Left lobe of liver (tissue), 2 donors: ENCODE measurements at places on chromosomes 3 and 15.

DNA sequence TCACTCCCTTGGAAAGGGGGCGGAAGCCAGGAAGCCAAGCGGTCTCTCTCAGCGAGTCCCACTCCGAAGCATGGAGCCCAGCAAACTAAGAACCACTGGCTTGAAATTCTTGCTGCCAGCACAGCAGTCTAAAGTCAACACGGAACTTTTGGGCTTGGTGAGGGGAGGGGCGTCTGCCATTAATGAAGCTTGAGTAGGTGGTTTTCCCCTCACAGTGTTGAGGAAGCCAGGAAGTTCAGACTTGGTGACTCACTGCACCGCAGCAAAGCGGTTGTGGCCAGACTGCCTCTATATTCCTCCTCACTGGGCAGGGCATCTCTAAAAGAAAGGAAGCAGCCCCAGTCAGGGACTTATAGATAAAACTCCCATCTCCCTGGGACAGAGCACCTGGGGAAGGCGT lies 665.4 kb upstream of the CBLB start:
- no peak for DNase-seq

GRCh38 chr3:56413911-56414310 lies 54.4 kb downstream of the ERC2 start:
- no peak for DNase-seq

- no peak for DNase-seq
These were observed 80.8 kb downstream of the OPA1 start for GRCh38 chr3:193673845-193674244.

- DNase-seq = no peak
These were observed 10.3 kb downstream of the RTP1 start for GRCh38 chr3:187207624-187208023.

- peak; percentile 74 for DNase-seq
These were observed 269.2 kb upstream of the CTNNB1 start for GRCh38 chr3:40930131-40930538.

DNA sequence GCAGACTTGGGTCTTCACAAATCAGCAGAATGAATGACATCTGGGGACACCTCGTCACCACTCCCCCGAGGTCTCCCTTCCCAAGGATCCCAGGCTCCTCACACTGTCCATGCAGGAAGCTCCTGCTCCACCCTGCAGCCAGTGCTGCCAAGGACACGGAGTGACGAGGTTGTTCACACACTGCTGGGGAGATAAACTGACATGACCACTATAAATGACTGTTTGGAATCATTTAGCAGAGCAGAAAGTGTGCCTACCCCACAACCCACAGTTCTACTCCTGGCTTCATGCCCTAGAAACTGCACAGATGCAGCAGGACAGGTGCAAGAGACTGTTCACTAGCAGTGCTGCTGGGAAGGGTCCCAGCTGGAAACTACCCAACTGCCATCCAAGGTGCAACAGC lies 19.7 kb upstream of the PRSS50 start:
- DNase-seq = no peak

- no peak for DNase-seq
These were observed 361.0 kb downstream of the SHQ1 start for GRCh38 chr3:72487078-72487765.

GRCh38 chr3:183626877-183627594 lies 8.4 kb upstream of the KLHL24 start:
- peak; percentile 68 for DNase-seq

GRCh38 chr3:13686367-13687160 lies 137.6 kb downstream of the FBLN2 start:
- no peak for DNase-seq

DNA sequence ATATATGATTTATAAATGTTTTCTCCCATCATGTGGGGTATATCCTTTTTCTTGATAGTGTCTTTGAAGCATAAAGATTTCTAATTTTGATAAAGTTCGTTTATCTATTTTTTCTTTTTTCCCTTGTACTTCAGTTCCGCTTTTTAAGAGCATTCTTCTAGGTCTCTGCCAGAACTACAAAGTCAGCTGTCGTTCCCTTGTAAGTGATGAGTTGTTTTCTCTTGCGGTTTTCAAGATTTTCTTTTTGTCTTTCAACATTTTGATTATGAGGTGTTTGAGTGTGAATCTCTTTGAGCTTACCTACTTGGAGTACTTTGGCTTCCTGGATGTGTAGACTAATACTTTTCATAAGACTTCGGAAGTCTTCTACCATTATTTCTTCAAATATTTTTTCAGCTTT lies 9.3 kb upstream of the PRICKLE2 start:
- DNase-seq = no peak

GRCh38 chr3:140294058-140294457 lies 359.1 kb downstream of the CLSTN2 start:
- DNase-seq = no peak

DNA sequence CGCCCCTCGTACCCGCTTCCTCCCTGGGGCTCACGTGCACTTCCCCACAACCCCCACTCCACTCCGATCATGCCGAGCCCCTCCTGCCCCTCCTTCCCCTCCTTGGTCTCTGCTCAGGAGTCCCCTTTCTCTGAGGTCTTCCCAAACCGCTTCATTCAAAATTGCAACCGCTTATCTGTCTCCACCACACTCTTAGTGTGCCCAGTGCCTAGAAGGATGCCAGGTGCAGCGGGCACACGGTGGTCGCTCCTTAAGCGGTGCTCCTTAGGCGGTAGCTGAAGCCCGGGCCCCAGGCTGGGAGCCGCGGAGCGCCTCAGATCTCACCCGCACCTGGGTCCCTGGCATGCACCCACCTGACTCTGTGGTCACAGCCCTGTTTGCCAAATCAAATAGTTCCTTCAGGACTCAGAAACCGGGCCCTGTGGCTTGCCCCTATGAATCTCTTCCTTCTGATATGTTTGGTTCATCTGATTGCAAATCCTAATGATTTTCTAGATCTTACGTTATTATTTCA lies 524.5 kb downstream of the OCA2 start:
- DNase-seq = no peak

DNA sequence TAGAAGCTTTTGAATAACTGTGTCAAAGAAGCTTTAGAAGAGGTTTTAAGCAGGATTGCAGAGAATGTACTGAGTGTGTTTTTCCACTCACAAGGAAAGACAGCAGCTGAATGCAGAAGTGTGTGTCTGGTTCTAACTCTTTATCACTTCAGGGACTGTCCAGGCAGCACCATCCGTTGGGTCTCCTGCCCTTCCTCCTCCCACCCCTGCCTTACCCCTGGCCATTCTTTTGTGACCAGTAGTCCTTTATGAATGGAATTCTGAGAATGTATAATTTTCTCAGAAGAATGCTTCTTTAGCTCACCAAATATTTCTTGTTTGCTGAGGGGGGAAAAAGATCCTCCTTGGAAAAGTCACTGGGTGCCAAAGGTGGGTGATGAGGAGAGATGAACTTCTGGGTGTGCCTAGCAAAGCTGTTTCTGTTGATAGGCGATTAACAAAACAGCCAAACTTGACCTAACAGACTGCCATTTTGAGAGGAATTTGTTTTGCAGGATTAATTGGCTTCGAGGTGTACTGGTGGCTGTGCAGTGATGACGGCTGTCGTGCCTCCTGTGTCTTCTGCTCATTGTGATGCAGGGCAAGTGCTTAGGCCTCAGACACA lies 70.9 kb downstream of the IGF1R start:
- no peak for DNase-seq

DNA sequence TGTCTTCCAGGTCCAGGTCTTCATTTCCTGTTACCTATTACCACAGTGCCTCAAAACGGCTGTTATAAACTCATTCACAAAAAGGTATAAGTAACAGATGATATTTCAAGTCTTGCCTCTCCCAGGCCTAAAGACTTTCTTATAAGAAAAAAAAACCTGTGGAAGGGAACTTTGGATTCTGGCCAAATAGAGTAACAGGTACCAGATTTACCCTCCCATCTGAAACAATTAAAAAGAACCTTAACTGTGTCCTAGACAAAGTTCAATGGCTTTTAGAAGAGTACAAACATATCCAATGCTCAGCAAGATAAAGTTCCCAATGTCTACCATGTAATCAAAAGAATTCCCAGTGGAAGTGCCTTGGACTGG lies 22.6 kb downstream of the BHLHE40 start:
- no peak for DNase-seq

DNA sequence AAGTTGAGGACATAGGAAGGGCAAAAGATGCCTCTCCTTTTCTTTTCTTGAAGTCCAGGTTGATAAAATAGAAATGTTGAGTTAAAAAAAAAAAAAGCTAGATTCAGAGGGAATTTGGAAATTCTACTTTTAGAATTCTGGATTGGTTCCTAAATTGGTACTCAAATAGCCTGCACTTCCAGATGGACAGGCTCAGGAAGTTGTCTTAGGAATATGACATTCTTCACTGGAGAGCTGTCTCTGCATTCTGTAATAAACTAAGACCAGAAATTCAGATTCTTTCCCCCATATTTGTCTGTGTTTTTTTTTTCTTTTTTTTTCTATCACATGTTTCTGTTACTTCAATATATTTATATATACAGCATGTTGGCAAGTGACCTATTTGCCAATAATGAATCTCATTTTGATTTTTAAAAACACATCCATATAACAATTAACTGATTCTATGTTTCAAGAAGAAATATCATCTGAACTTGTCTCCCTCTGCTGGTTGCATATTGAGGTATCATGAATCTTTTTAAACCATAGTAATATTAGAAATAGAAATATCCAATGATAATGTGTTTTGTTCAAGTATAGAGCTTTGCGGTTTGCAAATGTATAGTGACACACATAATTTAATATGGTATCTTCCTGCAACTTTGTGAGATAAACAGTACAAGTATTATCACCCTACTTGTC lies 8.5 kb upstream of the LSAMP start:
- DNase-seq = no peak

GRCh38 chr15:80423215-80423614 lies 19.0 kb downstream of the ARNT2 start:
- DNase-seq = no peak

DNA sequence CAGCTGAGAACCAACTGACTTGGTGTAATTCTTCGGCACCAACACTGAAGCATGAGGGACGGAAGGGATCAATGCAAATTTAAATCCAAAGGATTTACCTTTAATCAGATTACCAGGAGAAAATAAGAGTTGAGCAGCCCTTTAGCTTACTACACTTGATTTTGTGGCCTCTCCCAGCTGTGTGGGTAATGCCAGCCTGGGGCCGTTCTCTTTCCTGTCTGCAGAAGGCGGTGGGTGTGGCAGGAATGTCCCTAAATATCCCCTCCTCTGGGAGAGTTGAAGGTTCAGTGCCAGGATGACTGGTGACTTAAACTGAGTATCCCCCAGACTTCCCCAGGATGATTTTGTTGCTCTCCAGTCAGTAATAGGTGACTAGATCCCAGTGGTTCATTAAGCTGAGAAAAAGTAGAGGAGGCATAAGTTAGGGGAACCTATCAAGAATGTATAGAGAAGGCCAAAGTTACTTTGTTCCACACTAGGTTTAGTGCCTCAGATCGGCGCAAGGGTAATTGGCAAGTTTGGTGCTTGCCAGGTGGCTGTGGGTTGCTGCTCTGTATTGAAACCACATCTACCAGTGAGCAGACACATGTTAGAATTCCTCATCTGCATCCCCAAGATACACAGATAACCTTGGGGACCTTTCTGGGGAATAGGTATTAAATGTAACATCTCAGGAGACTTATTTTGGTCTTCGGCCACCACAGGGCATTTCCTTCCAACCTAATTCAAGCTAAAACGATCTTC lies 23.1 kb downstream of the MAPKBP1 start:
- DNase-seq = no peak

- DNase-seq = no peak
These were observed 57.5 kb upstream of the SIN3A start for GRCh38 chr15:75508840-75509532.

DNA sequence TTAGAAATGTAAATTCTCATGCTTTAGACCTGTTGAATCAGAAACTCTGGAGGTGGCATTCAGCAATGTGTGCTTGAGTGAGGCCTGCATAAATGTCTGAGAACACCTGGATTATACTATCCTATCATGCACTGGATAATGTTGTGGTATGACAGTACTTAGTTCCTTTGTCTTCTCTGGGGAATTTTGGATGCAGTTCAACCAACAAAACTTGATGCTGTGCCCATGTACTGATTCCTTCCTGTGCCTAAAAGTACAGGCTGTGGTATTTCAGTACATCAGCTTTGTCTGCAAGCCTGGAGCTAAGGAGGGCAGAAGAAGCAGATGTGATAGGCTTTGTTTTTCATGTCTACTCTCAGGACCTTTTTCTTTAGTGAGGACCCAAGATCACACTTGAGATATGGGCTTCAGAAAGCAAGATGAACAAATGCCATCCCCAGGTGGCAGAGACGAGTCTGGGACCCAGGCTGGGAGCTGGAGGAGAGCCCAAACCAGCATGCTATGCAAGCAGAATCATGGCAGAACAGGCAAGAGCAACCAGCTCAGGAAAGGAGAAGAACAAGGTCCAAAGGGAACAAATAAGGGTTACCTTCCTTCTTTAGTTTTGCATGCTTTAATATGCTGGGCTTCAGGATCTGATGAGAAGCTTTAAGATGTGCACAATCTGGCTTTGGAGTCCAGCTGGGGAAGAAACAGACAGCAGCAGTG lies 124.7 kb downstream of the MYRIP start:
- DNase-seq = no peak

DNA sequence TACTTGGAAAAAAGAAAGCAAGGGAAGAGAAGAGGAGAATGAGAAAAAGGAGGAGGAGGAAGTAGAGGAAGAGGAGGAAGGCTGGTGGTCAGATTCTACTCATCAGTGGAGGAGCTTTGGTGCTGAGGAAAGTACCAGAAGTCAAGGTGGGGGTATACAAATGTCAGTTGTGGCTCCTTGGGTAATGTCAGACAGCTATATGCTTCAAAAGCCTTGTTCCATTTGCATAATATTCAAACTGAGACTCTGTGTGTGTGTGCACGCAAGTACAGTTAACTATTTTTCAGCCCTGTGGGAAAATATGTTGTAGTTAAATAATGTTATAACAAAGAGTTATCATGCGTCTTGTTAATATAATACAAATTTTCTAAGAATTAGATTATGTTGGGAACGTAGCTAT lies 609.7 kb downstream of the PDCD6IP start:
- DNase-seq = no peak

DNA sequence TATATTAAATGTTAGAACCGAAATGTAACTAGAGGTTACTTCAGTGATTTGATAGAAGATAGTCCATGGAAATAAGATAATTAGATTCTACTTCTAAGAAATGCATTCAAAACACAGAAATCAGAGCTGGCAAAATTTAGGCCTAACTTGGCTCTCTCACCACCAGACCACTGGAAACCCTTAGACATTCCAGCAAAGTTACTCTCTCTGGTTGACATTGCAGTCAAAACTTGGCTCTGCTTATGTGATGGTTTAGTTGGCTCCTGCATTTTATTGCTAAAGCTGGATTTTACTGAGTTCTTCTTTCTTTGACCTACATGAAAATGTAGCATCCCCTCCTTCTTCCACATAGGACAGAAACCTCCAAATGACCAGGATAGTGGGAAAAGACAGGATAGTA lies 35.4 kb upstream of the CBLB start:
- DNase-seq = no peak
